Right cardiac atrium (tissue), 5 donors: ENCODE measurements at places on chromosomes 4 and X. TPM values are rescaled to one million over a fixed set of nuclear protein-coding genes. Genes with fewer than 3 reads are reported as not detected.

GRCh38 chrX:39955625-39956024 is 142.1 kb downstream of the BCOR start:
- DNase-seq: no peak

GRCh38 chr4:133559987-133560386 is 410.9 kb downstream of the PCDH10 start:
- DNase-seq: no peak

DNA sequence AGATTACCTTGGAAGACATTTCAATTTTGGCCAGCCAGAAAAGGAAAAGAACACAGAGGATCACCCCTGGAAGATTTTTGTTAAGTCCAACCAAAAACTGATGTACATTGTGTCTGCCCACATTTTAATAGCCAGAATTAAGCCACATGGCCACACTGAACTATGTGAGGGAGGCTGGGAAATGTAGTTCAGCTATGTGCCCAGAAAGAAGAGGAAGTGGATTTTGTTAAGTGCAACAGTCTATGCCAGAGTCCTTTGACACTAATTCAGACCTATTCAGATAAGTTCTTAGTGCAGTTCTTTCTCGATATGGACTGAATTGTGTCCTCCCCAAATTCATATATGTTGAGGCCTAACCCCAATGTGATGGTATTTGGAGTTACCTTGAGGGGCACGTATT is 18.4 kb downstream of the PRPS1 start:
- DNase-seq: no peak

GRCh38 chr4:96916711-96917110 is 1076.8 kb downstream of the PDHA2 start:
- DNase-seq: no peak

GRCh38 chr4:177555007-177555574 is 112.9 kb upstream of the AGA start:
- DNase-seq: no peak

GDPD2 gene
- polyA plus RNA-seq: not detected

CXCL11 gene
- 0.07 TPM for polyA plus RNA-seq

ADH7 gene
- 0.02 TPM for polyA plus RNA-seq

PNMA6A gene
- polyA plus RNA-seq: 3.6 TPM

ARMCX2 gene
- 27.7 TPM for polyA plus RNA-seq
